ENCODE measurements at places on chromosomes 12 and 14.

DNA sequence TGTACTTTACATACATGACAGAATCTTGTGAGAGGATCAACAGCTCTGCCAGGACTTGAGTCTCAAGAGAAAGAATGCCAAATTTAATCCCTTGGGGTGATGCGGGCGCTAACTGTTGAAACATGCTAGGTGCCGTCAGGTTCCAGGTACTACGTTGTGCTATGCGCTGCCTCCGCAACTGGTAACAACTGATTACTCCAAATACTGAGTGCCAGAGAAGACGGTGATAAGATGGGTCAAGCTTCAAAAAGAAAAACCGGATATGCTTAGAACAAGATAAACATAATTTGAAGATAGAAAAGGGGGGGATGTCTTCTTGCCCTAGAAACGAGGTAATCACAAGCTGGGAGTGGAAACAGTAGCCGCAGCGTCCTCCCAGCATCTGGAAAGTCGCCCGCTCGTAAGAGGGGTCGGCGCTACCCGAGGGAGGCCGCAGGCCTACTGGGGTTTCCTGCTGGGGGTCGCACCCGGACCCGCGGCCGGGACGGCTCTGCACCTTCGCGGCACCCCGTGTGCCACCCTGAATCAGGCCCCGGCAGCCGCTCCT is 678 bp downstream of the ZBTB25 start:
- DNase-seq, result no peak

DNA sequence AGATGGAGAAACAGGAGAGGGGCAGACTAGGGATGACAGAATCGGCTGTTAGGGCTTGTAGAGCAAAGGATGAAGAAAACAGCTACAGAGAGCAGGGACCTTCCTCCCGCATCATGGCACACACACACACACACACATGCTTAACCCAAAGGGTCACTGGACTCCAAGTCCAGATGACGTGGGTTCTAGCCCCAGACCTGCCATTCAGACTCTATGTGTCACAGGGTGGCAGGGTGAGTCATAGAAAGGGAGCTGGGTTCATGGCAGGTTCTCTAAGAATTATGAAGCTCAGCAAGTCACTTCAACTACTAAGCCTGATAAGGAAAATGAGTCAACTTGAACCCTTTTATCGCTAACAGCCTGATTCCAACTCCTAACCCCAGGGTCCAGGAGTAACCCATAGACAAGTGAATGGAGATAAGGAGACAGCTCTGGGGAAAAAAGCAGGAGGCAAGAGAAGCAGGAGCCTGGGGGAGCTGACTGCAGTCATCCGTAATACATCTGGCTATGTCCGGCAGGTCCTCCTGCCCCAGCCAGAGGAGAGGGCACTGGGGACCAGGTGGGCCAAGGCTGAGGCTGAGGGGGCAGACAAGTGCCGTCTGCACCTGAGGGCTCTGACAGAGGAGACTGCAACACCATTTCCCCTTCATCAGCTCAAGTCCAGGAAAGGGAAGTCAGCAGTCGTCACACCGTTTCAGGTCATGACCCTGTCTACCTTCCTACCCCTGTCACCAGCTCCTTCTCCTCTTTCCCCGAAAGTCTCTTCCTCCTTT is 3.6 kb upstream of the TNFRSF1A start:
- DNase-seq, result no peak

DNA sequence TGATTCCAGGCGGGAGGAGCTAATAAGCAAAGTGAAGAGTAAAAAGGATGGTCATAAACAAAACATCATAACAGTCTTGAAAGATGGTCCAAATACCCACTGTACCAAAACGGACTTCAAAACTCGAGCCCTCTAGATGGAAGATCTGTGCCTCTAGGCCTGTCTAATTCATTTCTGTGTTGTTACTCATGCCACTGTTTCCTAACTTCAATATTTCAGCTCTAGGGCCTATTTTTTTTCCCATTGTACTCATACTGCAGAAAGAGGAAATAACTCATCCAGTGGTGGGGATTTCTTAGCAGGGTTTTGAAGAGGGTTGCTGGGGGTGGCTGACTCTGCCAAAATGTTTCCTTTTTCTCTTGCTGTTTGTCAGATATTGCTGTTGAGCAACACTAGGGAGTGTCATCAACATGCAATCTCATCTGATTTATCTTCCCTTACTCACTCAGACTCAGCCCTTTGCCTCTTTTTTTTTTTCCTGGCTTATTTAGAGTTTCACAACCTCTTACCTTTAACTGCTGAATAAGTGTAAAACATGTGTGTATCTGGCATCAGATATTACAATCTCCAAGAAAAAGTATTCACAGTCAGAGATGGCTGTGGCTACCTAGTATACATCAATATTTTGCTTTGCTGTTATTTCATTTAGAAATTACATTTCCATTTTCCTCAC is 189.6 kb downstream of the DUSP6 start:
- no peak for DNase-seq

- DNase-seq, result no peak
These were observed 66.2 kb downstream of the RNF34 start for GRCh38 chr12:121465921-121466793.

DNA sequence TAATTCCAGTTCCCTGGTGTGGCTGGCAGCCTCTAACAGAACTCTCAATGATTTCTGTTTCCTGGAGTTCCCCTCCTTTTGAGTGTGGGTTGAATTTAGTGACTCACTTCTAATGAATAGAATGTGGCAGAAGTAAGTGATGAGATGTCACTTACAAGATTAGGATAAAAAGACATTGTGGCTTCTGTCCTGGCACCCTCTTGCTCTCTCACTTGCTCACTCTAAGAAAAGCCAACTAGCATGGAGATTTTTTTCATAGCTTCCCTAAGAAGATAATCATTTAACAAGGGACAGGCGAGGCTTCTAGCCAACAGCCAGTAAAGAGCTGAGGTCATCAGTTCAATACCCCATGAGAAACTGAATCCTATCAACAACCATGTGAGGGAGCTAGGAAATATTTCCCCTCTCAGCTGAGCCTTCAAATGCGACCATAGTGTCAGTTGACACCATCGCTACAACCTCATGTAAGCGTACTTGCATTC is 156.7 kb downstream of the TMTC3 start:
- DNase-seq, result no peak

DNA sequence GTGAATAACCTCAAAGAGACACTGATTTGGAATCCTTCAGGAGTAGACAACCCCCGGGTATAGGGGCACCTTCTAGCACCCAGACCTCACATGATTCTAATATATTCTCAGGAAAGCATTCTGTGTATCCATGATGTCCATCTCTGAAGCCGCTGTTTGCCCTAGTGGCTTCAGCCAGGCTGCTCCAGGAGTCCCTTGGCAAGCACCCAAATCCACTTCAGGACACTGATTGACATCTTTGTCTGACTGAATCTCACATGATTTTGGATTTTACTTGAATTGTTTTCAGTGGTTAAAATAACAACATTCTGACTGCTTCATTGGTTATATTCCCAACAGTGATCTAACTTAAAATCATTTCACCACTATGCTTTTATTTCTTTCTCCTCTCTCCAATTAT is 390.5 kb upstream of the CLEC14A start:
- DNase-seq, result no peak
